ENCODE measurements at places on chromosomes 6 and 20.

DNA sequence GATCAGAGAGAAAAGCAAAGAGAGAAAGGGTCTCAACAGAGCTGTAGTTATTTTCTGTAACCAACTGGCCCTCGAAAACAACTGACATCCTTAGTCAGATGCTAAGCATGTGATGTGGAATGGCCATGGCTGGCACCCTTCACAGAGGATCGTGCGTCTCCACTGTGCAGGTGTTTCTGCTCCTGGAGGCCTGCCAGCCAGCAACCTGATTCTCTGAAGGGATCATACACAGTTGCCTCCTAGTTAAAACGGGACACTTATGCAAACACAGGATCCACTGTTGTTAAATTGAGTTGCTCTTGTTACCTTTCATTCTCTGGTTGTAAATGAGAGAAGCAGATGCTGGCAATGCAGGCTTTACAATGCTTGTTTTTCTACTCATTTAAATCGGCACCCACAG is 148.5 kb downstream of the HDGFL1 start:
- no peak for DNase-seq

DNA sequence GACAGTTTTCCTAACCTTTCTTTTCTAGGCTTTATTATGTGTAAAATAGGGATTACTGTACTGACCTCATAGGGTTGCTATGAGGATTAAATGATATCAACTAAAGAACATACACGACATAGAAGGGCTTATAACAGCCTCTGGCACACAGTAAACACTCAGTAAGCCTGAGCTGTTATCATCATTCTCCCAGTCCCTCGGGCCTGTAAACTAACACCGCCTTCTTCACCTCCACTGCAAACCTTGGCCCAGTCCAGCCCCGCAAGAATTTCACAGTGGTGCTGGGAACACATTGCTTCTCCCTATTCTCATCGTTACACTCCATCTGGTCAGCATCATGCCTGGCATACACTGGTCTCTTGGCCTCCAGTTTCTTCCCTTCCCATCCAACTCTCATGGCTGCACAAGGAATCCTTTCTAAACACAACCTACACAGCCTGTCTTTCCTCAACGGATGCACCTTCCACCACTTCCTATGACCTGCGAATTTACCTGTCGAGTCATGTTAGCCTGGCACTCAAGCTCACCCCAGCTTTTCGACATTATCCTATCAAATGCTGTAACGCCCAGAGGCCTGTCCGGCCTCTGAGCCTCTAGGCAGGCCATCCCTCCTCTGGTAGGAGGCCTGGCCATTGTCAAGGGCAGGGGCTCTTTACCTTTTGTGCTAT is 92.1 kb downstream of the FYN start:
- no peak for DNase-seq

DNA sequence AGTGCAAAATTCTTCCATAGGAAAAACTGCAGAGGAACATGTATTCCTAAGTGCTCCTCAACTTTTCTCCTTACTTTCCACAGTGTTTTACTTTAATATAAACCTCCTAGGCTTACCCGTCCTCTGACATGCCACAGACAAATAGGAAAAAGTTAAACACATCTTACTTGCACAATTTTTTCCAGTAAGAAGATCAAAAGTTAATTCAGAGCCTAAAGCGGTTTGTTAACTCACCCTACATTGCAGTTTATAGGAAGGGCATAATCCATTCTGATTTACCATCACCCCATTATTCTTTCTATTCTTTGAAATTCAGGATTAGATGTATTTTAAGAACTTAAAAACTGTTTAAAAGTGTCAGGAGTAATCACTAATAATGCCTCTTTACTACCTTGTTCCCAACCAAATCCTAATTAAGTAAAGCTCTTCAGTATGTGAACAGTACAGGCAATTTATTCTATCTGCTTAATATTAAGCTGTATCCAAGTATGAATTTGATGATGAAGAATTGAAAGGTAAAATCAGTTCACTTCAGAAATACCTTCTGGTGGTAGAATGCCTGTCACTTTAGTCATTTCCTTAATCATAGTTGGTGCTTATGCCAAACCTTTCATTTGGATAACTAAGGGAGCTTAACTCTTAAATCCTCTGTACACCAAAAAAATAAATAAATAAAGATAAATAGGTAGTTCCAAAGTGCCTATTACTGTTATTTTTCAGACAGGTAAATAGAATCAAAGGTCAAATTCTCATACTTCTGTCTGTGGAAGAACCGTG is 292.0 kb downstream of the ALDH8A1 start:
- DNase-seq: no peak

- no peak for DNase-seq
Measured at GRCh38 chr20:2804041-2804828, 3.8 kb upstream of the CPXM1 start.

DNA sequence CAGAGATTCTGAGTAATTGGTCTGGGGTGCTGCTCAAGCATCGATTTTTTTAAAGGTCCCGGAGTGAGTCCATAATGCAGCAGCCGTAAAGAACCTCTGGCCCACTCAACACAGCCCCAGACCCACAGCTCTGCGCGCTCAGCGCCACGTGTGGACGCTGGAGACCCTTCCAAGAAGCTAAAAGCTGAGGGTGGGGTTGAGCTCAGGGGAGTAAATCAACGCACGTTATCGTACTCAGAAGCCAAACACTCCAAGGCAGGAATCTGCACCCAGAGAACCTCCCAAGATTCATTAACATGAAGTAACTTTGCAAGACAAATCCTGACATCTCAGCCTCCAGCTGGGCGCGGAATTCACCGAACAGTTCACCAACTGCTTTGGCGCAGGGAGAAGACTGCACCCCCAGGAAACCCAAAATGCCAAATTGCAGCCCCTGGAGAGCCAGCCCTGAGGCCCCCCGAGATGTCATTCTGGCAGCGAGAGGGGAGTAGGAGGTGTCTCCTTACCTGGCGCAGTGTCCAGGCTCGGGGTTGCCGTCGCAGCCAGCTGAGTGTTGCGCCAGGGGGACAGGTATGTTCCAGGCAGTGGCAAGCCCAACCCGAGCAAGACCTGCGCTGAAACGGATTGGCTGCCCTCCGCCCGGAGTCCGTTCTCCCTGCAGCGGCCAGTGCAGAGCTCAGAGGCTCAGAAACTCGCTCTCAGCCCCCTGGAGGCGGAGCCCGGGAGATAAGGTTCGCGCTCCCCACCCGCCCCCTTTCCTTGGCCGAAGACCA is at the start of gene COL21A1:
COL21A1 (minus strand) TSS at position 700 of the 773 bp plus-strand sequence. CDS start 64,962 bp downstream, outside the sequence.
- DNase-seq: no peak

GRCh38 chr20:50417023-50417329 is 93.2 kb upstream of the PTPN1 start:
- DNase-seq: no peak

- DNase-seq: no peak
Measured at GRCh38 chr20:48102076-48102787, 317.0 kb upstream of the SULF2 start.

DNA sequence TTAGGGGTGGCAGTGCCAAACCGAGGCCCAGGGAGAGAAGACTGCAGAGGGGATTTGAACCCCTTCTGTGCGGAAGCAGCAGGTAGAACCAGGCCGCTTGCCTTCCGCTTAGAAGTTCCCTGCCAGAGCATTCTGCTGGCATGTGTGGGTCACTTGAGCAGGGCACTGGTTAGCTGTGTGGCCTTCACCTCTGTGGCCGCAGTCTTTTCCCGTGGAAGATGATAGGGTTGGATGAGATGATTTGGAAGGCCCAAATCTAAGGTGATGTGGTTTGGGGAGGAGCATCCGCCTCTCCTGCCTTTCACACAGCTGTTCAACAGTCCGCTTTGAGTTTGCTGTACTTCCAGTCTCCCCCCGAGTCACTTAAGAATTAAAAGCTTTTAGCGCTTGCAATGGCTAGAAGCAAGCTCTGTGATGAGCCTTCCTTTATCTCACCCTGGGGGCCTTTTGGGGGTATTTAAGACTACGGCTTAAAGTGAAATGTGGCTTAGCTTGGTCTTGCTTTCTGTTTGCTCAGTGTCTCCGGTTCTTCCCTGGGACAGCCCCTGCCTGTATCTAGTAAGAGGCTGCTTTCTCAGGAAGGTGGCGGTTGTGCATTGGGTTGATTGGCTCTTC is 743 bp downstream of the CMTR1 start:
- no peak for DNase-seq

DNA sequence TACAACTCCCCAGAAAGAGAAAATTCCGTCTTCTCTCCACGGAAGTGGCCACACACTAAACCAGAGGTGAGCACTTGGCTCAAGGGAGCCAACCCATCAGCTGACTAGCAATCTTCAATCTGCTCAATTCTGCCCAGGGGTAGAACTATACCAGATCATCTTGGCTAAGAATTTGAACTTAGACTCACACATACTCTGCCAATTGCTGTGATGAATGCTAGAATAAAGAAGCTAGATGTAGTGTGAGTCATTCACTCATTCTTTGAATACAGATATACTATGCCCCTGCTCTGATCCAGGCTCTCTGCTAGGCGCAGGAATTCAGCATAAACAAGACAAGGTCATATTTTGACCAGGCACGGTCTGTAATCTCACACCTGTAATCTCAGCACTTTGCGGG is 147.9 kb upstream of the SHLD1 start:
- DNase-seq: no peak

GRCh38 chr6:42817907-42818306 is 36.1 kb downstream of the BICRAL start:
- DNase-seq: no peak

GRCh38 chr6:159525445-159526025 is 167.5 kb downstream of the SOD2 start:
- no peak for DNase-seq

DNA sequence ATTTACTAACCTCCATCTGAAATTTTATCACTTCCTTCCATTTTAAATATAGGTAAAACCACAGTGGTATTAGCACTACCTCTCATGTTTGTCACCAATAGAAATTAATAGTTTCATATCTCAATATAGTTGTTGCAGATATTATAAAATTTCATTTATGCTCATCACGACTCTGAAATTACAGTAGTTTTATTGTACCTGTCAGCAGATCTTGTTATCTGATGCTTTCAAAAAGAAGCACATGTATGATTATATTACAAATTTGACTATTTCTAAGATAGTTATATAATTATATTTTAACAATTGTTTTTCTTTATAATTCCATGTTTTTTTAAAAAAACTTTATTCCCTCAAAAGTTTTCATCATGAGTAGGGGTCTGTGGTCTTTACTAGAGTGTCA is 4.8 kb downstream of the TAAR5 start:
- no peak for DNase-seq

- no peak for DNase-seq
Measured at GRCh38 chr6:41594326-41594725, 43.9 kb upstream of the MDFI start.

DNA sequence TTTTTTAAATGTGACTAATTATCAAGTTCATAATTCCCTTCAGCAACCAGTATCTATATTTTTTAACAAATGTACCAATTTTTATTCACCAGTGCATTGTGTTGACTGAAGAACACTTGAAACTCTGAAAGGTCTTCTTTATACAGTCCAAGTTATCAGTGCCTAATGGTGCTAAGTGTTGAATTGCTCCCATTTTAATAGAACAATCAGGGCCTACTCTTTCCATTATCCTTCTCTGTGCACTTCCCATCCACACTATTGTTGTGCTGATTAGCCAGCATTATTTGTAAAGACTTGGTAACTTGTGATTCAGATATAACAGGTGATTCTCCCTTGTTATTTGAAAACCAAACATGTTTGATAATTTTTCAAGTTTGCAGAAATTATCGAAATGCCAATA is 1209.7 kb upstream of the MAP3K7 start:
- no peak for DNase-seq

- DNase-seq: no peak
Measured at GRCh38 chr6:348860-349396, 42.6 kb upstream of the IRF4 start.

DNA sequence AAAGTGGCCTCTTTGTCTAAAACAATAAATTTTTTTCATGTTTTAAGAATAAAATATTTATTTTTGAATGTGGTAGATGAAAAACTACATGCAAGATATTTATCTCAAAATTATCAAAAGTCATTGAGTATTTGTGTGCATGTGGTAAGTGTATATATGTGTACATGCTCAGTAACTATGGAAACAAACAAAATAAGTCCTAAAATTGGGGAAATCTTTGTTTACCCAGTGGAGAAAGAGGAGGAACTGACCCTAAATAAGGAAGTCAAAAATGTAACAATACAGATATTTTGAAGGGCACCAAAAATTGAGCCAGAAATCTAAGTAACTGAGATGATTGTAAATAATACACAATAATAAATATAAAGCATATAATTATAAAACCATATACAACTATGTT is 639.2 kb downstream of the MAFB start:
- no peak for DNase-seq

- no peak for DNase-seq
Measured at GRCh38 chr20:50107796-50108331, 5.1 kb downstream of the UBE2V1 start.

DNA sequence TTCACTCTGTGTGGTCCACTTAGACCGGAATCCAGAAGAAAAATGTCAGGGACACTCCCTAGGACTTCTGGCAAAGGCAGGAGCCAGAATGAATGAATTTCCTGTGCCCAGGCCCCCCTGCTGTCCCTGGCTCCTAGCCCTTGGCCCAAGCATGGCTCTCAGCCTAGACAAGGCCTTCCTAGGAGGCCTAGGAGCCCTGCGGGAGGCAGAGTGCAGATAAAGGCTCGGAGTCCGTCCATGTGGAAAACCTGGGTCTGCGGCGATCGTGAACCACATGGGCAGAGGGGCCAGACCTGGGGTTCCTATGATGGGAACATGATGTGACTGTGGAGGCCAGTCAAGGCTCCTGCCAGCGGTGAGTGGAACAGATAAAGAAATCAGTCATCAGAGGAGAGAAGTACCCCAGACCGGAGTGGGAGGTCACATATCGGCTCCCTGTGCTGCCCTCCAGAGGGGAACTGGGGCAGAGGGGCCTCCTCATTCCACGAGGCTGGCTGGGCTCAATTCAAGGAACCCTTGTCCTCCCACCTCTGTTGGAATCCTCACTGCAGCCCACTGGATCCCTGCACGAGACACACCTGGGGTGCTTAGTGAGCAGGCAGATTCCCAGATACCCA is 5.9 kb upstream of the VSTM2L start:
- DNase-seq: no peak

DNA sequence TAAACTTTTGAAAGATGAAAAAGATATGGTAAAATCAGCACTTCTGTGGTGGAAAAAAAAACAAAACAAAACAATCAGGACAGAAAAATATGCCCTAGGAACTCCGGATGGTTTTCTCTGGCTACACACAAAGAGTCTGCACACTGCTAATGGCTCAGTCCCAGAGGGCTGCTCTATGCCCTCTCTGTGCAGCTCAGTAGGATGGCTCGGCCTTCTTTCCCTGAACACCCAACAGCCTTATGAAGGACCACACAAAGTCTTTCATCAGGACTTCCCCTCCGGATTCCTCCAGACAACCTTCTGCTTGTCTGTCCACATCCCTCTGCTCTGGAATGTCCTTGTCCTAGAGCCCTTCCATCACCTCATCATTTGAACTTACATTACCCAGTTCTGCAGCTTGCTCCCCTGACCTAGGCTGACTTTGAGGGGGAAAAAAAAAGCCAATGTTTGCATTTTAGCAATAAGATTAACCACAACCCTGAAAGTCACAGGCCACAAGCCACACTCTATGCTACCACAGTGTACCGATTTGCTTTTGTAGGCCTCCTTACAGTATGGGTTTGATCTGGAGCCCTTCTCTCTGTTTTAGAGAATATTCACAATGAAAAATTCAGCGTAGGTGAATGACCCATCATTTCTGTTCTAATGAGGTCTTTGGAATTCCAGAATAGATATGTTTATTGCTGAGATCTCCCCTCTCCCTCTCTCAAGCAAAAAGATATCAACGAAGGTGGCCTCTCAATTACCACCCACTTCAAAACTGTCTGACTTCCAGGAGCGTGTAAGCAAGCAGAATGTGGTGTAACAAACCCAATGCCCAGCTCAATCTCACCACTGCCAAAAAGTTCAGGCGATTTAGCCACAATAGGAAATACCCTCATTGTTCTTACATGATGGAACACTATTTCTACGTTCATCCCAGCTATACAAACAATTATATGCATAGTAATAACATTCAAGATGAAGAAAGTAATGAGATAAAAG is 164.0 kb downstream of the GMDS start:
- no peak for DNase-seq
